Forelimb muscle (tissue), 1 donor: ENCODE measurements at places on chromosomes 16 and 17. TPM values are rescaled to one million over a fixed set of nuclear protein-coding genes. Genes with fewer than 3 reads are reported as not detected.

DNA sequence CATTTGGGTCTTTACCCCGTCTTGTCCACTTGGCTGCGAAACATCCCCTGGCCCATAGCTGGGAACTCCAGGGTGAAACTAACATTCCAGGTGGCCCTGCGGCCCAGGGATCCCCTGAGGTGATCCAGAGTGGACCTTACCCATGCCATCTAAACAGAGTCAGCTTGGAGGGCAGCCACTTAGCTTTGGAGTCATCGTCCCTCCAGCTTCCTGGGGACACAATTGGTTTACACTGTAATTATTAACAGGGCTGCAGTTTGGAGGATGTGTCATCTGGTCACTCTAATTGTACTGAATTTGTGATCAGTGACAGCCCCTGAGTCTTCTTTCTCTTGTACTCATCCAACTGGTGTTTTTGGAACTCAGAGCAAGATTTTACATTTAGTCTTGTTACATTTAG is 149.9 kb downstream of the ENGASE start:
- no peak for DNase-seq

Gene P2RX5
- polyA plus RNA-seq, result 26.3 TPM

Gene RAMP2
- polyA plus RNA-seq, result 64.1 TPM

Gene RPH3AL
- 5.4 TPM for polyA plus RNA-seq

GRCh38 chr16:88264641-88265285 is 118.0 kb upstream of the ZNF469 start:
- no peak for DNase-seq

Gene ST6GALNAC2
- 3.3 TPM for polyA plus RNA-seq

DNA sequence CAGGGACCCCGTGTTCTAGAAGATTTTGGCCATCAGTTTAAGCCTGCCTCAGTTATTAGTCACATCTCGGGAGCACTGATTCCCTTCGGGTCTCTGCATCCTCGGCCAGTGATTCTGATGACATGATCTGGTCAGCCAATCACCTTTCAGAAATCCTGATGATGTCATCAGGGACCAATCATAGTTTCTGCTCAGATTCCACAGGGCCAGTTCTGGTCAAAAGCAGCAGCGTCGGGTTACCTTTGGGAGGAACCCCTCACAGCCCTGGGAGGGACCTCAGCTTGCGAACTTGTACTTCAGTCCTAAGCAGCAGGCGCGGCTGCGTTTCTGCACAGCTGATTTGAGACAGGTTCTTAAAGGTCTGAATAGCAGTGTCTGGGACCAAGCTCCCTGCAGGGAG is 13.9 kb downstream of the KDM8 start:
- DNase-seq, result no peak

DNA sequence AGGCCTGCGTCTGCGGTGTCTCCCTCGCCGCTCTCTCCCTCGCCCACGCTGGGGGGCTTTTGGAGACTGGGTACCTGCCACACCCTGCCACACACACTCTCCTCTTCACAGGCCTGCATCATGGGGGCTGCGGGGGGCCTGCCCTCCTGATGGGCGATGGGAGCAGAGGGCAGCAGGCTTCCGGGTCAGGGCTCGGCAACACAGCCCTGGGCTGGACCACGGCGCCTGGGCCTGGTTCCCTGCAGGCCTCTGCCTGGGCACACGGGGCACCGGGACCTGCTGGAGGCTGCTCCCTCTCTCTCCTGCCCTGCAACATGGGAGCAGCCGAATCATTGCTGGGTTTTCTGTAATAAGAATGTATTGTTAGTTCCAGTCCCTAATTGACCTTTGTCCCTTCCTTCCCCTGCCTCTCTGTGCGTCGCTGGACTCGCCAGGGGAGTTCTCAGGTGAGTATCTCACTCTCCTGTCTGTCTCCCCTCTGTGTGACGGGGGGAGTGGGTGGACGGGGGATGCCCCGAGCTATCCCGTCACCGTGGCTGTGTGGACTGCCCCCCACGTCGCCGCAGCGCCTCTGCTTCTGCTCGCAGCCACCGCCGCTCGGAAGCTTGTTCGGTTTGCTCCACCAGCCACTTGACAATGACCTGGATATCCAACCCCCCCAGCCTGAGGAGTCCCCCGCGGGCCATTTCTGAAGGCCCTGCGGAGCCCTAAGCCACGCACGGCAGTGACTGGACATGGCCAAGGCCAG is 13.5 kb downstream of the NME3 start:
- DNase-seq, result no peak

DNA sequence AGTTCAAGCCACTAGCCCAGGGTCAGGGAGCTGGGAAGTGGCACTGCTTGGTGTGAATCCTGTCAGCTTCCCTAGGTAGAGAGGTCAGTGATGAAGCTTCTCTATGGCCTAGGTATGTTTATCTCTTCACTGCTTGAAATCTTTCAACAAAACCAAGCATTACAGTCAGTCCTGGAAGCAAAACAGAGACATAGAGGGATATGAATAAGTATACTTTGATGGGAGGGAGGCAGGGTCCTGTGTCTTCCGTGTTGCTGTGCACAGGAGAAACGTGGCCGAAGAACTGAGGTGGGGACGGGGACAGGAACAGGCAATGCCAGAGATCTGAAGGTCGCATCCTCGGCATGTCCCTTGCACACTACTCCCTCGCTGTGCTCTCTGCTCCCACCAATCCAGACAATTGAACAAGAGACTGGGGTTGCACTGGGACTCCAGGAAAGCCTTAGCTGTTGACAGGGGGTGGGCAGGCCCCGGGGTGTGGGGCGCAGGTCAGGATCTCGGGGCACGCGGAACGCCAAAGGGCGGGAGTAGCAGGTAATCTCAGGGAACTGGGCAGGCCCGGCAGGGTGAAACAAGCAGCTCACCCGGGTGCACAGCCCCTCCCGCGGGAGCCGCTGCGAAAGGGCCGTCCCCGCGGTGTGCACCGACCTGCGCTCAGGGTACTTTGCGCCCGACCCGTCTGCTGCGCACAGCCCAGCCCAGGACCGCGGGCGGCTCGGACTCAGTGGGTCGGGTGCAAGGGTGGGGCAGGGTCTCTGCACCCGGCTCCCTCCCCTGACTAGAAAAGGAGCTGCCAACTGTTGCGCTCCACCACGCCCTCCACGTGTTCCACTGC is at the start of gene MT1H:
MT1H (plus strand) TSS at position 810 of the 835 bp plus-strand sequence. CDS start 71 bp downstream, outside the sequence.
- no peak for DNase-seq

Gene DOC2B
- 4.5 TPM for polyA plus RNA-seq

- no peak for DNase-seq
Observed at GRCh38 chr16:84789431-84789830, 30.4 kb upstream of the CRISPLD2 start.

DNA sequence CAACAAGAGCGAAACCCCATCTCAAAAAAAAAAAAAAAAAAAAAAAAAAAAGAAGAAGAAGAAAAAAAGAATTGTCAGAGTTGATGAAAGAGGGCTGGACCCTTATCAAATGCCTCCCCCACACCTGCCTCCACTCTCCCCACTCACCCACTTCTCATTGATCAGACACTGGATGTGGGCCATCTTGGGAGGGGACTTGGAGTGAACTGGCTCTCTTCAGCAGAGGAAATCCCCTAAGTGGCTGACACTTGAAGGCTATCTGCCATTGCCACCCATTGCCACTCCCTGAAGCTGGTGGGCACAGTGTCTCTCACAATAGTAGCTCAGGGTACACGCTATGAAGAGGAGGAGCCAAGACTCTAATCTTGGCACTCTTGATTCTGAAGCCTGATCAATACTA is 1.6 kb downstream of the ITGA2B start:
- no peak for DNase-seq

Gene ZDHHC1
- polyA plus RNA-seq, result 18.9 TPM

GRCh38 chr16:67796099-67796718 is 10.2 kb downstream of the RANBP10 start:
- DNase-seq, result no peak

- DNase-seq, result no peak
Observed at GRCh38 chr16:48408688-48409087, 23.5 kb upstream of the SIAH1 start.

- DNase-seq, result peak; percentile 99
Observed at GRCh38 chr16:13919683-13920509, at the start of gene ERCC4. ERCC4 (plus strand) TSS chr16:13920154; CDS start chr16:13920166, 12 bp downstream.

DNA sequence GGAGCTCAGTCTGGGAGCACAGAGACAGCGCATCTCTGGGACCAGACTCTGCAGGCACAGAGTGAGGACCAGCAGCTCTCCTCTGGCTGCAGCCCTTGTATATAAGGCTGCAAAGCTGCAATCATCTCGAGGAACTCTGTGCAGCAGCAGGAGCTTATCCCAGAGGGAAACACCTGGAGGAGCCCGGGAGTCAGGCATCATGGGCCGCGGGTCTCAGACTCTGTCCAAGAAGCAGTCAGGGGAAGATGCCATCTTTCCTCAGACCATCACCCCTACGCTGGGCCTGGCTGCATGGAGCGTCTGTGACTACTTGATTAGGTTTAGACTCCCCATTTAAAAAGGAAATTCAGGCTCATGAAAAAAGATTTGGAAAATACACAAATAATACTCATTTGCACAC is 122.0 kb downstream of the IRF8 start:
- DNase-seq, result no peak

DNA sequence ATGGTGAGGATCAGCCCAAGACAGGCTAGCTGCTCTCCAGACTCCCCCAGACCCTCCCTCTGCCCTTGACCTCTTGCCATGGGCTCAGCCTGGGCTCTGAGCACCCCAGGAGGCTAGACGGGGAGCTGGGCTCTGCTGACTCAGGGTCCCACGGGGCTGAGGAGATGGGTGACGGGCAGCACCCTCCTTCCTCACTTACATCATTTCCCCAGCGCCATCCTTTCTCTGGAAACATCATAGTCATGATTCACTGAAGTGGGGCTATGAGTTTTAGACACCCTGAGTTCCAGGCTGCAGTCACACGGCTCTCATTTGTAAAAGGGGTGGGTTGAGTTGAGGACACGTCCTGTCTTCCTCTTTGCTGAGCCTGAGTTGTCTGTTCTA is 3.0 kb upstream of the ITGAX start:
- DNase-seq, result no peak

DNA sequence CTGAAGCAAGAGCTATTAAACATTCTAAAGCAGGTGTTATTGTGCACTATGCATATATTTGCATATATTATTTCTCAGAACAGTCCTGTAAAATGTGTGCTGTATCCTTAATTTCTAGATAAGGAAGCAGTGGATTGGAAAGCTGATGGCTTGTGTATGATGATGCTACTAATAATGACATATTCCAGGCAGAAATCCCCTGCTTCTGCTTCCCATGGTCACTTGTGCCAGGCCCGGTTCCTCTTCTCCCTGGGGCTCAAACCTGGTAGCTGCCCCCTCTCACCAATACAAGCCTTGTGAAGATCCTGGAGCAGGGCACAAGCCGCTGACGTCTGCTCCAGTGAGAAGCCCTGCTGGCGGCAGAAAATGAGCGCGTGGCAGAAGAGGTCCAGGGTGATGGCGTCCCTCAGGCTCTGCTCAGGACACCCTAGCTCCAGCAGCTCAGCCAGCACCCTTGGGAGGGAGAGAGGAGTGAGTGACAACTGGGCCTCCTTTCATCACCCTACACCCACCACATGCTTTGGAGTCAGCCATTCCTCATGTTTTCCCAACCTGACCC is 1.8 kb downstream of the CFAP119 start:
- DNase-seq, result no peak

GRCh38 chr17:80318166-80318565 is 57.5 kb downstream of the RNF213 start:
- no peak for DNase-seq

DNA sequence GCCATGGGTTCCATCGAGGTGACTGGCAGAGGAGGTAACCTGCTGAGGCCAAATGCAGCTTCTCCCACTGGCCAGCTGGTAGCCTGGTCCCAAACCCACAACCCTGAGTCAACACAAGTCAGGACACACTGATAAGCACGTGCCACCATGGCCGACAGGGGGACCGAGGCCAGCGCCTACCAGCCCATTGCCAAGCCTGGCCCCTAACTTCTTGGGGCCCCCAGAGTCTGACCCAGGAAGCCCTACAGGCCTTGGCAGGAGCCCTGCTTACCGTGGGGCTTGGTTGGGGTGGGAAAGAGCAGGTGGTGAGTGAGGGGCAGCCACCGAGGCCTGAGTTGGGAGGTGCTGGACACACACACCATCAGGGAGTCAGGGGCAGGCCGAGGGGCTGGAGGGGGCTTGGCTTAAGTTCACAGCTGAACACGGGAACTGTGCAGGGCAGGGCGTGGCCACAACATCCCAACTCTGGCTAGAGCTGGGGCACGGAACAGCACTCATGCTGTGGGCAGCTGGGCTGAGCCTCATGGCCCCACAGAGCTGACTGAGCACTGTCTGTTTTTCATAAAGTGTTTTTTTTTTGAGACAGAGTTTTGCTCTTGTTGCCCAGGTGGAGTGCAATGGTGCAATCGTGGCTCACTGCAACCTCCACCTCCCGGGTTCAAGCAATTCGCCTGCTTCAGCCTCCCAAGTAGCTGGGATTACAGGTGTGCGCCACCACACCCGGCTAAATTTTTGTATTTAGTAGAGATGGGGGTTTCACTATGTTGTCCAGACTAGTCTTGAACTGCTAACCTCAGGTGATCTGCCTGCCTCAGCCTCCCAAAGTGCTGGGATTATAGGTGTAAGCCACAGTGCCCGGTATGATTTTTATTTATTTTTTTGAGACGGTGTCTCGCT is 5.5 kb downstream of the MRPL28 start:
- DNase-seq, result no peak

DNA sequence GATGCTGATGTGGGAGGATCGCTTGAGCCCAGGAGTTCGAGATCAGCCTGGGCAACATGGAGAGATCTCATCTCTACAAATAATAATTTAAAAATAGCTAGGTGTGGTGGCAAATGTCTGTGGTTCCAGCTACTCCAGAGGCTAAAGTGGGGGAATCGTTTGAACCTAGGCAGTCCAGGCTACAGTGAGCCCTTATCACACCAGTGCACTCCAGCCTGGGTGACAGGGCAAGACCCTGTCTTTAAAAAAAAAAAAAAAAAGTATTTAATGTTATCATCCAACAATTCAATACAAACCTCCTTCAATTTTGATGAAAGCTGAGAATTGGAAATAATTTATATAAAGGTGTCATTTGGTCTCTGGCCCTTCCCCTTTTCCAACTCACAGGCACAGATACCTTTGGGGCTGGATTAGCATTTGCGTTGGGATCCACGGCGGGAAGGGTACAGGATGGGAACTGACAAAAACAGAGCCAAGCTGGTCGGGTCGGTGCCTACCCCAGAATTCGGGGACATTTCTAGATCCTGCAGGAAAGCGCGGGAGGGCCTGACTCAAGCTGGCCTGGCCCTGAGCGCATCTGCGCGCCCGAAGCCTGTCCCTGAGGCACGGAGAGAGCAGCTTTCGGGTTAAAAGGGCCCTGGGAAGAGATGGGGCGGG is 860 bp upstream of the DCAF7 start:
- DNase-seq, result no peak

Gene MYH1
- 12.1 TPM for polyA plus RNA-seq

DNA sequence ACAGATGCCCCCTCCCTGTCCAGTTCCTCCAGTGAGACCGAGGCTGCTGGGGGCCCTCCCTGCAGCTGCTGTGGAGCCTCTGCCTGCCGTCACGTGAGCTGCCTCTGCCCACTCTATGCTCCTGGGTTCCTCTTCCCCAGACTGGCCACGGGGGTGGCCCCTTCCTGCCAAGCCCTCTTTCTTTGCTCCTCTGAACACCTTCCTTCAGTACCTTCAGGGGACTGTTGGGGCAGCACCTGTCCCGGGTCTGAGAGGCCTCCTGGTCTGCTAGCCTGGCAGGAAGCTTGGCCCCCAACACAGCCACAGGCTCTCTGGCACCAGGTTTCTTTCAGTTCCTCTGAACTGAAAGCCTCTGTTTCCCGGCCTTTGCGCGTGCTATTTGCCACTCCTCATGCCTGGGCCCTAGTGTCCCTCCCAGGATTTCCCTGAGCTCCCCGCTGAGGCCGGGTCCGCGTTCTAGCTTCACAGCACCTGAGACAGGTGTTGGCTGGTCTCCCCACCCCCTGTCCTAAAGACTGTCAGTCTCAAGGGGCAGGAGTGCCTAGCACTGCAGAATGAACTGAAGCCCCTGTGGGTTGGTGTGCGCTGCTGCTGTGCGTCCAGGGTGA is 6.6 kb upstream of the ATP6V0C start:
- DNase-seq, result no peak

Gene CA7
- polyA plus RNA-seq, result not detected

Gene PRKCB
- polyA plus RNA-seq, result 1.2 TPM
